ENCODE measurements at places on chromosomes 11 and 22.
A peak's percentile ranks its signal among the peaks of the same experiment; 100 is the strongest.

DNA sequence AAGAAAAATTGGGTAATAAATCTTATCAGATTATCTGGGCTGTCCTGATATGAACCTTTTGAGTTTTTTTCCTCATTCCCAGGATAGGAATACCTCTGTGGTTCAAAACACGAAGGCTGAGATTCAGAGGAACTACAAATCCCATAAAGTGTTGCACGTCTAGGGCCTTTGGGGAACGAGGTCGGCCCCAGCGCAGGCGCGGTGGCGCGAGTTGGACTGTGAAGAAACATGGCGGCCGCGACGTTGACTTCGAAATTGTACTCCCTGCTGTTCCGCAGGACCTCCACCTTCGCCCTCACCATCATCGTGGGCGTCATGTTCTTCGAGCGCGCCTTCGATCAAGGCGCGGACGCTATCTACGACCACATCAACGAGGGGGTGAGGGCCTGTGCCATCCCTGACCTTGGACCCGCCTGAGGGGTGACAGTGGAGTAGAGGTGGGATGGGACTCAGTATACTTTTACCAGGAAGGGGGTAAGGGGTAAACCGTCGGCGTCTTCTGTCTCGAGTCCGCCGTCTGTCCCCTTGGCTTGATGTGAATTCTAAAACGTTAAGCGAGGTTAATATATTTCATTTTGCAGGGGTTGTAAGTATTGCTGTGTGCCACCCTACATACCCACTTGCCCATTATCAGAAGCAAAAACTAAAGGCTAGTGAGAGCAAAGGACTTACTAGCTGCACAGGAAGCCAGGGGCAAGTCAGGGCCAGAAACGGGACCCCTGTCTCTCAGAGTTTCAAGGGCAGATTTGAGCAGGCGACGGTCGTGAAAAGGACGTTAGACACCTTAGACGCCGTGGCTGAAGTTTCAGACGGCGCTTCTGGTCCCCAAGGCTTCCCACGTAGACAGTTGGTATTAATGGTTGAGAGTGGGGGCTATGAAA, at the start of gene UQCR10:
UQCR10 (plus strand) TSS at position 199 of the 881 bp plus-strand sequence; CDS start at position 229, 30 bp downstream.
- DNase-seq: peak; percentile 82

GRCh38 chr22:37336579-37336978, 54.3 kb downstream of the CYTH4 start:
- no peak for DNase-seq

- DNase-seq: peak; percentile 99
These were observed at the start of gene DRAP1 for GRCh38 chr11:65919141-65919572. Gene DRAP1 (plus strand): TSS chr11:65919426. CDS start chr11:65919502, 76 bp downstream.

- DNase-seq: no peak
These were observed 25.9 kb upstream of the RAB30 start for GRCh38 chr11:83097429-83098075.

DNA sequence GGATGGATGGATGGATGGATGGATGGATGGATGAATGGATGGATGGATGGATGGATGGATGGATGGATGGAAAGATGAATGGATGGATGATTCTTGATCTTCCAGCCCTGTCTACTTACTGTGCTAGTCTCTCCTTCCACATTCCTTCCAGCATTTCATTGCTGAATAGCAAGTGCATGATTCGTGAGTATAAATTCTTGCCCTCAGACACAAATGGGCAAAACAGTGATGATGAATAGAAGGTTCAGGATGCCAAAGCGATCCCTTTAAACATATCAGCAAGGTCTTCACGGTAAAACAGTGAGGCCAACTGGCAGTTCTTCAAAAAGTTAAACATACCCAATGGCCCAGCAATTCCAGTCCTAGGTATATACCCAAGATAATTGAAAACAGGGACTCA, 400.2 kb downstream of the MN1 start:
- DNase-seq: no peak

DNA sequence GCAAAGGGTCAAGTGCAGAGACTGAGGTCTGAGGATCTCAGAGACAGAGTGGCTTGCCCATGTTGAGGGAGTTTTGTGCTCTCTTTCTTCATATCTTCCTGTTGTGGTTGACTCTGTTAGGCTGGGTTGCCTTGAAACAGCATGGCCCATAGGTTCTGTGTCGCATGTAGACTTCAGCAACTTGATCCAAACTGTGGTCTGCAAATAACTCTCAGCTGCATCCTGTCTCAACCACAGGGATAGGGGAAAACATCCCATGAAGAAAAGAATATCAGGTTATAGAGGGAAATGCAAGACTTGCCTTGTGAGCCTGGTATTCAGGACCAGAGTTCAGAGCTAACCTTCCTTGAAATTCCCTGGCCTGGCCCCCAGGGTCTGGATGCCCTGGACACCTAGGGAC, 69.4 kb downstream of the FLI1 start:
- no peak for DNase-seq

- DNase-seq: no peak
These were observed 707.9 kb upstream of the ANO5 start for GRCh38 chr11:21485006-21485405.

GRCh38 chr11:35088226-35088625, 50.7 kb upstream of the CD44 start:
- DNase-seq: no peak

DNA sequence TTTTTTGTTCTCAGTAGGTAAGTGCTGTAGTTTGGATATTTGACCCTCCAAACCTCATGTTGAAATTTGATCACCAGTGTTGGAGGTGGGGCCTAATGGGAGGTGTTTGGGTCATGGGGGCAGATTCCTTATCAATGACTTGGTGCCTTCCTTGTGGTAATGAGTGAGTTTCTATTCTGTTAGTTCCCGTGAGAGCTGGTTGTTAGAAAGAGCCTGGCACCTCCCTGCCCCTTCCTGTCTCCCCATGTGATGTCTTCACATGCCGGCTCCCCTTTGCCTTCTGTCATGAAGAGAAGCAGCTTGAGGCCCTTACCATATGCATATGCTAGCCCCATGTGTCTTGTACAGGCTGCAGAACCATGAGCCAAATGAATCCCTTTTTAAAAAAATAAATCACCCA, 138.3 kb downstream of the TMEM135 start:
- no peak for DNase-seq

DNA sequence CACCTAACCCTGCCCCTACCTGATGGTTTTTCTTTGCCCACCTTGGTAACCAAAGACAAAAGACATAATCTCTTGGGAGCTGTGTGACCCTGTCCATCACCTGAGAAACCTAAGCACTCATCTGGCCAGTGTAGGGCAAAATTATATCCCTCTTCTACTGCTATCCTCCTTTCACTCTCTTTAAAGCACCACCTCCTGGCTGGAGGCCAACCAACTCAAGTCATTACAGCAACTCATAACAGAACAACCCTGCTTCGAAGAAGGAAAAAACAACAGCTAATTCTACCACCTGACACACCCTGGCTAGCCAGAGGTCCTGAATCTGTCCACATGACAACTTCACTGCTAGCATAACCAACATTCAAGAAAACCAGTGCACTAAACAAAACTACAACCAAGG, 45.5 kb downstream of the GAS2 start:
- no peak for DNase-seq

DNA sequence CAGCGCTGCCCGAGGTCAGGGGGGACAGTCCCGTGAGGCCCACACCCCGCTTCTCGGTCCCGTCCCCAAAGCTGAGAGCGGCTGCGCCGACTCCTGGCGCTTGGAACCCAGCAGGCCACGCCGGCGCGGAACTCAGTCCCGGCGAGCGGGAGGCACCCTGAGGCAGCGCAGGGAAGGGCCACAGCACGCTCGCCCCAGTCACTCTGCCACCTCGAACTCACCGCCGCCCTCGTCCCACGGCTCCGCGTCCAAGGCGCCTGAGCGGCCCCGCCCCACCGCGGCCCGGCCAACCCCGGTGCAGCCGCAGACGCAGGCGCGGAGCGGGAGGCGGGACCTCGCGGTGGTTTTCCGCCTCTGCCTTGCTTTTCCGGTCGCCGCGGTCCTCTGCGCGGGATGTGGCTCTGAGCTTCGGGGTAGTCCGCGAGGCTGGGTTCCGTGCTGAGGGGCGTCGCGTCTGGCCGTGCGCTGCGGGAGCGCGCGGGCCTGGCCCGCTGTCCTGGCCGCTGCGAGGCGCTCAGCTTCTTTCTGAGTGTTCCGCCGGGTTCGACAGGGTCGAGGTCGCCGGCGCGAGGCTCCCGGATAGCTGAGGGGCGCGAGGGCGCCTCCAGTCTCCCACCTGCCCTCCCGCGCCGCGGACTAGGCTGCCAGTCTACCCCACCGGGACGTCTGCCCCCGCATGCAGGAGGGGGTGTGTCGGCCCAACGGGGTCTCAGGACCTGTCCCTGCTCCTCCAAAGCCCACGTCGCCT, at the start of gene CDPF1:
CDPF1 (minus strand) TSS at position 259 of the 748 bp plus-strand sequence. CDS start 2,009 bp downstream, outside the sequence.
- DNase-seq: peak; percentile 83

DNA sequence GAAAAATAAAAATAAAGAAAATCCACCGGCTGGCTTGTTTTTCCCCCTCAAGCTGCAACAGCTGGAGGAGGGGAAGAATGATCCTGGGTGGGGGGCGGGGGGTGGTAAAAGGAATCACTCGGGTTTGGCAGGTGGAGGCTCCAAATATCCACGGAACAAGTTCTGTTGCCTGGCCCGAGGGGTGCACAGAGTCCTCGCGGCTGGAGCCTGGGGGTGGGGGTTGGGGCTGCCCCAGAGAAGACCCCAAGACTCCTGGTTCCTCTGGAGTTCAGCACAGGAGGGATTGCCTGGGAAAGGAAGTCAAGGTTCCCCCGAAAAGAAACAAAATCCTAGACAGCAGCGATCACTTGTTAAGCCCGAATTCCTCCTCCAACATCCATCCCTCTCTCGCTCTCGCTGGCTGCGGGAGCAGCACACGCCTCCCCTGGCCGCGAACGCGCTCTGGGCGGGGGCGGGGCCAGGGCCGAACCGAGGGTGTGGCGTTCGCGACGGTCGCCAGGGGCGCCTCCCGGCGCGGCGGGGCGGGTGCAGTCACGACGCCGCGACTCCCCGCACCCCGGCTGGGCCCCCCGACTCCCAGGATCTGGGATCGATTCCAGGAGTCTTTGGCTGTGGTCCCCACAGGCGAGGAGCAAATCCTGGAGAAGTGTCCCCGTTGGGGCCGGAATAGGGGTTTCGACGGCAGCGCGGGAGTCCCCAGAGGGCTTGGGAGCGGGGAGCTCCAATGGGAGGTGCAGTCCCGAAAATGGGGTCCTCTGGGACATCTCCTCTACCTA, at the start of gene KCNA4:
KCNA4 (minus strand) TSS at position 443 of the 776 bp plus-strand sequence. CDS start 4,352 bp downstream, outside the sequence.
- DNase-seq: no peak

DNA sequence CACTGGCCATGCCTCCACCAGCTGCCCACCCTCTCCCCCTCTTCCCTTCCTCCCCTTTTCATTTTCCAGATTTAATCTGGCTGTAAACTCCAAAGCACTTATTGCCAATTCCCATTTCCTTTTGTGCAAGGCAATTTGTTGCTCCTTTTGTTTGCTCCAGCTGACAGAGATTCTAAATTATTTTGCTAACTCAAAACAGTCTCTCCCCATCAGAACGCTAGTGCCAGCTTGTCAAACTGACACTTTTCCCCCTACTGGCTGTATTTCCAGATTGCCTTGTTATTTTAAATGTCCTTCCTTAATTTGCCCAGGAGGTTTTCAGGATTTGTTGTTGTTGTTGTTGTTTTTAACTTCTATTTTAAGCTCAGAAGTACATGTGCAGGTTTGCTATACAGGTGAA, 57.0 kb upstream of the PAK1 start:
- no peak for DNase-seq

- DNase-seq: no peak
These were observed 8.3 kb upstream of the ARL14EP start for GRCh38 chr11:30314625-30315024.

GRCh38 chr11:119179983-119180382, 5.3 kb upstream of the NHERF4 start:
- no peak for DNase-seq

DNA sequence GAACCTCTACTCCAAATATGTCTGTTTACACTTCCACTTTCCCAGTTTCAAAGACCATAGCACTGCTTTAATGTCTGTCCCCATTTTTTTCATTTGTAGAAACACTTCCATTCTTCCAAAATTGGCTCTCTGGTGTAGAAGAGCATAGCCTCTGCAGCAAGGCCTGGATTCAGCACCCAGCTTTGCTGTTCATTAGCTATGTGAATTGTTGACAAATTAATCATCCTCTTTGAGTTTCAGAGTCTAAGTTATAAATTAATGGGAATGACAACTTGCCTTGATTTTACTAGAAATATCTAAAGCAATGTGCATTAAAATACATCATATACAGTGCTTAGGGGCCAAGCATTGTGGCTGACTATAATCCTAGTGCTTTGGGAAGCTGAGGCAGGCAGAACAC, 22.4 kb downstream of the GRIA4 start:
- DNase-seq: no peak
